Activated T-cell treated with anti-CD3 and anti-CD28 coated beads, Interleukin-2, amount 50 U/mL, for 72 hours (primary cell): ENCODE measurements at places on chromosomes 12 and 14. TPM values are rescaled to one million over a fixed set of nuclear protein-coding genes. Genes with fewer than 3 reads are reported as not detected.
A peak's percentile ranks its signal among the peaks of the same experiment; 100 is the strongest.

GRCh38 chr12:124613151-124613585 lies 45.8 kb upstream of the NCOR2 start:
- H3K27me3 ChIP-seq: peaks cover 16% of the 10 kb centered on the region
- H3K4me1 ChIP-seq: peaks cover 16% of the 10 kb centered on the region
- no peak overlapping the region for H3K4me3 ChIP-seq
- H3K36me3 ChIP-seq: no peaks in the 10 kb centered on the region
- no peak for DNase-seq

DNA sequence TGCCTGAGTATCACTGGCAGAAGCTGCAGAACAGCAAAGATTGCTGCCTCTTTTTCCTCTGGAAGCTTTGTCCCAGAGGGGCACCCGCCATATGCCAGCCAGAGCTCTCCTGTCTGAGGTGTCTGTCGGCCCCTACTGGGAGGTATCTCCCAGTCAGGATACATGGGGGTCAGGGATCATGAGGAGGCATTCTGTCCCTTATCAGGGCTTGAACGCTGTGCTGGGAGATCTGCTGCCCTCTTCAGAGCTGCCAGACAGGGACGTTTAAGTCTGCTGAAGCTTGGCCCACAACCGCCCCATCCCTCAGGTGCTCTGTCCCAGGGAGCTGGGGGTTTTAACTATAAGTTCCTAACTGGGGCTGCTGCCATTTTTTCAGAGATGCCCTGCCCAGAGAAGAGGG lies 20.3 kb downstream of the CLEC2B start:
- no peaks in the 10 kb centered on the region for H3K27me3 ChIP-seq
- no peak for DNase-seq
- peak overlapping the region; percentile 56 for H3K27ac ChIP-seq
- H3K36me3 ChIP-seq: peaks cover 29% of the 10 kb centered on the region
- H3K4me3 ChIP-seq: no peak overlapping the region

The OR6C68 gene
- total RNA-seq: not detected

- no peaks in the 10 kb centered on the region for H3K27me3 ChIP-seq
- no peaks in the 10 kb centered on the region for H3K36me3 ChIP-seq
- H3K27ac ChIP-seq: no peak overlapping the region
- H3K4me3 ChIP-seq: no peak overlapping the region
- no peak for DNase-seq
Observed at GRCh38 chr14:68655021-68655831, 137.6 kb downstream of the ZFP36L1 start.

The NDUFB1 gene
- total RNA-seq: 76.1 TPM

The TAS2R19 gene
- 2.1 TPM for total RNA-seq

The AKAP5 gene
- 1.9 TPM for total RNA-seq

GRCh38 chr14:38546932-38547551 lies 291.1 kb upstream of the CLEC14A start:
- no peak overlapping the region for H3K4me3 ChIP-seq
- H3K4me1 ChIP-seq: no peaks in the 10 kb centered on the region
- no peaks in the 10 kb centered on the region for H3K27me3 ChIP-seq
- H3K27ac ChIP-seq: no peak overlapping the region
- no peaks in the 10 kb centered on the region for H3K36me3 ChIP-seq
- no peak for DNase-seq

GRCh38 chr12:71472441-71472911 lies 32.9 kb downstream of the LGR5 start:
- no peak overlapping the region for H3K4me3 ChIP-seq
- no peak for DNase-seq
- H3K27ac ChIP-seq: no peak overlapping the region
- H3K36me3 ChIP-seq: no peaks in the 10 kb centered on the region
- H3K27me3 ChIP-seq: peaks cover 6% of the 10 kb centered on the region
- H3K4me1 ChIP-seq: no peaks in the 10 kb centered on the region
